Esophagus mucosa (tissue), 1 donor: ENCODE measurements at places on chromosomes 13 and 19. TPM values are rescaled to one million over a fixed set of nuclear protein-coding genes. Genes with fewer than 3 reads are reported as not detected.

NCR1 gene
- total RNA-seq: 0.44 TPM

EXOC3L2 gene
- total RNA-seq: 1.1 TPM

TEX101 gene
- total RNA-seq: 3.3 TPM

CATSPERD gene
- total RNA-seq: not detected

SAFB2 gene
- 30.0 TPM for total RNA-seq

NPAS1 gene
- 0.52 TPM for total RNA-seq

MATK gene
- 0.24 TPM for total RNA-seq

CACNG7 gene
- not detected for total RNA-seq

CEACAM1 gene
- 97.8 TPM for total RNA-seq
